ENCODE measurements at places on chromosomes 13 and 19. TPM values are rescaled to one million over a fixed set of nuclear protein-coding genes. Genes with fewer than 3 reads are reported as not detected.

Gene ANGPTL4
- total RNA-seq = 2.1 TPM

Gene PINLYP
- 2.2 TPM for total RNA-seq

Gene HIPK4
- total RNA-seq = under 0.01 TPM

Gene MEF2B
- not detected for total RNA-seq

Measured in dermis lymphatic vessel endothelial cell (primary cell).